ENCODE measurements at places on chromosomes 13 and 19.
A peak's percentile ranks its signal among the peaks of the same experiment; 100 is the strongest.

- no peak for DNase-seq
Observed at GRCh38 chr13:85236413-85236812, 562.8 kb downstream of the SLITRK6 start.

DNA sequence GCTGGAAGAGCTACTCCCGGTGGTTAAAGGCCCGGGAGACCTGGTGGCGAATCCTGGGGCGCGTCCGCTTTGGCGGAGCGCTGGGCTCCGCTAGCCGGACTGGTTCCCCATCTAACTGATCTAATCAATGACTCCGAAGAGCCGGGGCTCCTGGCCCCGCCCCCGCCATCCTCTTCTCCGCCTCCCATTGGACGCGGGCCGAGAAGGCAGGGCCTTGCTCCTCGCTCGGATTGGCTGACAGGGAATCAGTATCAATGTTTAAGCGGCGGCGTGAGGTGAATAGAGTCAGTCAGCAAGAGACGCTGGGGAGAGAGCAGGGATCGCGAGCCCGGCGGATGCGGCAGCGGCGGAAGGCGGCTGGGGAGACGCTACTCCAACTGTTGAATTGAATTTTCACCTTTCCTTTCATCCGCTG is 1.7 kb upstream of the PCDH17 start:
- no peak for DNase-seq

DNA sequence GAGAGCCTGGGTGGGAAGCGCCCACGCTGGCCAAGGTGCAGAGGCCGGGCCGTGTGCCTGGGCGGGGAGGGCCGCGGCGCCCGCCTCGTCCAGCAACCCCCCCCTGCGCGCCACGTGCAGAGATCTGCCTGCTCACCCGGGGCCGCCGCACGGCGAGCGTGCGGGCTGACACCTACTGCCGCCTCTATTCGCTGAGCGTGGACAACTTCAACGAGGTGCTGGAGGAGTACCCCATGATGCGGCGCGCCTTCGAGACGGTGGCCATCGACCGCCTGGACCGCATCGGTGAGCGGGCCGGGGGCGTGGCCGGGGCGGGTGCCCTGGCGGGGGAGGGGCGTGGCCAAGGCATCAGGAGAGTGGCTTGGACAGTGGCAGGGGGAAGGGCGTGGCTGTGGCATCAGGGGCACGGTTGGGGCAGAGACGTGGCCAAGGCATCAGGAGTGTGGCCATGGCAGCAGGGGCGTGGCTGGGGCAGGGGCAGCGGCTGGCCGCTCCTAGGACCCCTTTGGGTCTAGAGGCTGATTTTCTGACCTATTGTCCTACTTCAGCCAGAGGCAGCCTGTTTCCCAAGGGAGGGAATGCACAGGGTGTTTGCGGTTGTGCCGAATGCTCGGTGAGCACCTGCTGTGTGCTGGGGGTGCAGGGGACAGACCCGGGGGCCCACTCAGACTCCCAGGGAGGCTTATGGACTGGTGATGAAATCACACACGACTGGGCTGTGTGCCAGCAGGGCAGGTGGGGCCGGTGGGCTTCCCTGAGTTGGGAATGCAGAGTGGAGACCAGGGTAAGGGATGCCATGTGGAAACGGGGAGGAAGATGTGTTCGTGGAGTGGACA is 19.4 kb downstream of the POLRMT start:
- no peak for DNase-seq

- DNase-seq, result no peak
Observed at GRCh38 chr13:28137596-28137995, 749 bp upstream of the PAN3 start.

DNA sequence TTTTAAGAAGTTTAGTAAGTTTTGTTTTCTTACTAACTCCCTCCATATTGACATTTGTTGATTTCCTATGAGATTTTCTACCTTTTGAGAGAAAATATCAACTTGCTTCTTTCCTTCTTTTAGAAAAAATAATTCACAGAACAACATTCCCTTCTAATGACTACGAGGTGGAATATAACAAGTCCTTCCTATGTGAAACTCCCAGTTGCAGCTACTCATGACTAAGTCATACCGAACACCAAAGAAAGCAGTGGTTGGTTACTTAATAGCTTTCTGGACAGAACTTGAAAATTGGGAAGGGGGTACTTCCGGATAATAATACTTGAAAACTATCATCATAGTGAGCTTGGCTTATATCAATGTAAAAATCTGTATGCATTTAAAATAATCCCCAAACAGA is 144.8 kb downstream of the DACH1 start:
- no peak for DNase-seq

GRCh38 chr13:24085662-24086061 is 74.9 kb upstream of the SPATA13 start:
- DNase-seq, result no peak

DNA sequence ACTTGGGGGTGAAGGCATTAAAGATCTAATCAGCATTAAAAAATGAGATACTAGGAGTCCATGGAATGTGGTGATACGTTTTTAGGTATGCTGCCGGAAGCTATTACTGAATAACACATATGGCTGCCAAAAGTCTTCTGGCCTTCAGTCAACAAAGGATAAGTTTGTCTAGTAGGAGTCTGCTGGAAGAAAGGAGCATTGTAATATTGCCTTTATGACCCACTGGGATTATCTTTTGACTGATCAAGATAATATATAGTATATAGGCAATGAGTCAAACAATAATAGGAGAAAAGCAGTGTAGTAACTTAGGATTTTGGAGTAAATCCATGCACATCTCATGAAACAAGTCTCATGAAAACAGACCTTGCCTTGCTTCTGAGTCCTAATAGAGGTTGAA is 295.4 kb downstream of the SLITRK6 start:
- no peak for DNase-seq

GRCh38 chr19:45498411-45499195 is at the start of gene PPM1N:
Gene PPM1N, plus strand, starts transcription at chr19:45498443. Its CDS starts 30 bp downstream, at chr19:45498473.
- peak; percentile 45 for DNase-seq

DNA sequence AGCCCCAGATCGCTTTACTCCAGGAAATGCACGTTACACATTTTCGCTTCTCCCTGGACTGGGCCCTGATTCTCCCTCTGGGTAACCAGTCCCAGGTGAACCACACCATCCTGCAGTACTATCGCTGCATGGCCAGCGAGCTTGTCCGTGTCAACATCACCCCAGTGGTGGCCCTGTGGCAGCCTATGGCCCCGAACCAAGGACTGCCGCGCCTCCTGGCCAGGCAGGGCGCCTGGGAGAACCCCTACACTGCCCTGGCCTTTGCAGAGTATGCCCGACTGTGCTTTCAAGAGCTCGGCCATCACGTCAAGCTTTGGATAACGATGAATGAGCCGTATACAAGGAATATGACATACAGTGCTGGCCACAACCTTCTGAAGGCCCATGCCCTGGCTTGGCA is 44.6 kb downstream of the KL start:
- no peak for DNase-seq
